CD4-positive, alpha-beta T cell treated with Interferon gamma for 1 hour (primary cell): ENCODE measurements at places on chromosomes 4 and X.

- no peak for DNase-seq
Measured at GRCh38 chr4:1808851-1809753, 16.0 kb downstream of the FGFR3 start.

GRCh38 chrX:19889582-19890342 is 2.4 kb upstream of the SH3KBP1 start:
- no peak for DNase-seq

DNA sequence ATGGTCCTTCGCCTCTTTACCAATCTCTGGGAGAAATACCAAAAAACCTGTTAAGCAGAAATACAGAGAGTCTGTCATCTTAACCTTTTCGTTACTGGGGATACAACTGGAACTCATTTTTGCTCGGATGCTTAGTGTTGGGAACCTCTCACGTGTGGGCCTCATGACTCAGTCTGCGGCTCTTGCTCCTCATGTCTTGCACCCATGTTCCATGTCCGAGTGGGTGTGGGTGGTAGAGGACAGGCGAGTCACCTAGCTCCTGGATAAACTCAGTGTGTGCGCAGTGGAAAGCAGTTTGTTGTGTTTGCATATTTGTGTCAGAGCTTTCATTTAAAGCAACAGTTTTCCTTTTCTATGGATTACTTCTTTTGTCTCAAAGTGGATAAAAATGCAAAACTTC is 70.6 kb downstream of the TNIP2 start:
- no peak for DNase-seq

GRCh38 chr4:76594173-76594572 is 159.1 kb downstream of the SHROOM3 start:
- no peak for DNase-seq

DNA sequence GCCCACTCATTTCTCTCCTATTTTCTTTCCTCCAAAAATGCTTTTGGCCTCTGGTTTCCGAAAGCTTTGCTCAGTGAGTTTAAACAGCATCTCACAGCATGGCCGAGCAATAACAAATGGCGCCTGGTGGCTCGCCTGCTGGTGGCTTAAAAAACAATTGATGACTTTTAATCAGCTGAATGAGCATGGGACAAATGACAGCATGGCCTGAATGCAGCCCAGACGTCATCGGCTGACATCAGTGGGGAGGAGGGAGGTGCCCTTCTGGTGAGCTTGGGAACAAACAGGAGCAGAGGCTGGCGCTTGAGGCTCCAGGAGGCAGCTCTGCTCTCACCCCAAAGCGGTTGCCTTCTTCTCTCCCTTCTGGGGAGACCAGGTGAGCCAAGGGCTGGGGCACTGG is 286.4 kb downstream of the BCOR start:
- no peak for DNase-seq
